ENCODE measurements at places on chromosomes 5 and 9.

DNA sequence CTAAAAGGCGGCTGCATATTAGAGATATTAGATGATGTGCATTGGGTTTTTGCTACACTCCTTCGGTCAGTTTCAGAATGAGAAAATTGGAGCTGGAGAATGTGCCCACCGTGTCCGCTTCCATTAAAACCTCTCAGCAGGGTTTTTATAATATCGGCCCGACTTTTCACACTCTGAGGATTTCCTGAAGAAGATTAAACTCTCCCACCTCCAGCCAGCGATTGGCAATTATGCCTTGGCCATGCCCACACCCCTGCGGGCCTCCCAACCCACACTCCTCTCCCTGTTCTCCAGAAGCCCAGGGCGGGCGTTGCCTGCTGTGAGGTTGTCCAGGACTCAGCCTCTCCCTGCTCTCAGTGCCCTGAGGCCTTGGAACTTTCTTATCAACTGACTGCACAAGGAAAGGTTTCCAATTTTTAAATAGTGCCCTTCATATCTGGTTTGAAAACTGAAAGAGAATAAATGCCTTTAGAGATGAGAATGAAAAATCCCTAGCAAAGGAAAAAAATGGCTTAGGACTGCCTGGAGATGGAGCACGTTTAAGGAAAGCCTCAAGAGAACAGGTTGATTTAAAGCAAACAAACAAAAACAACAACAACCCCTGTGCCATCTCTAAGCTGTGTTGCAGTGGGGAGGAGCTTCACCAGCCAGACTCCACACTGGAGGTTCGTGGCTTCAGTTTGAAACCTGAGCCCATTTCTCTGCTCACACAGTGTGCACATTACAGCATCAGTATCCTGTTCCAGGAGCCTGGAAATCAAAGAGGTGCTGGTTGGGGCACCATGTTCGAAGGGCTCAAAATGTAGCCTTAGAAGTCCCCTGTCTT, 292.9 kb downstream of the NSG2 start:
- DNase-seq: no peak

DNA sequence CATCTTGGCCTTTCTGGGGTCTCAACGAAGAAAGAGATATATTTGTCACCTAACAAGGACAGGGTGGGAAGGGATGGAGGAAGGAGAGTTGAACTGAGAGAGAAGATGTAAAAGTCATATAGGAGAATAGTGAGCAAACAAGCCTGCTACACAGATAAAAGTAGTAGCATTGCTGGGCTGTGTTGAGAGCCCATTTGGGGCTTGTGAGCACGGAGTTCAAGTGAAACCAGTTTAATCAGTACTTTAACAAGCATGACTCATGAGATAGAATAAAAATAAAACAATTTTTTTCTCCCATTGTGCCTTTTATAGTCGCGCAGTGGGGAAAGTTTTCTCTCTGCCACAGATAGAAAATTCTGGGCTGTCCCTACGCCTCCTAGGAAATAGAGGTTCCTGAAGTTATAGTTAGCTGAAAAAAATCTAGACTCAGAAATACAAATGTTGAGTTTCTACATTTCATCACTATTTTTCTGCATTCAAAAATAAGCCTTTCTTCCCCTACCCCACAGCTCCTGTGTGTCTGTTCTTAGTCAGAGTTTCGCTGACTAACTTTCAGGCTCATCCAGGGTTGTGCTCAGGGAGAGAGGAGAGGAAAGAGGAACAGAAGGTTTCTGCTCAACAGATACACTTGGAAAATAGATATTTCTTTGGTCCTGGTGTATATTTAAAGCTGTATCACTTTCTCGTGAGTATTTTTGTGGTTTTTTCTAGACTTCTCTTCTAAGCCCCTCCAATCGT, 395.8 kb upstream of the ADAMTSL1 start:
- DNase-seq: no peak

DNA sequence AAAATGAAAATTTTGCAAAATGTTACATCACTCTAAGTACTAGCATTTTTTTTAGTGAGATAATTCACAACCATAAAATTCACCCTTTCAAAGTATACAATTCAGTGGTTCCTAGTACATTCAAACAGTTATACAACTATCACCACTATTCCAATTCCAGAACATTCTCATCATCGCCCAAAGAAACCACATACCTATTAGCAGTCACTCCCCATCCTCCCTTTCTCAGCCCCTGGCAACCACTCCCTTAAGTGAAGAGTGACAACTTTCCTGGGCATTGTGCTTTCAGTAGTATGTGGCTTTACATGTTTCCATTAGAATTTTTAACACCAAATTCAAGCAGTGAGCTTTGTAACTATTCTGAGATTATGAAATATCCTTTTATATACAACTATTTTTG, 81.4 kb downstream of the RASEF start:
- no peak for DNase-seq

DNA sequence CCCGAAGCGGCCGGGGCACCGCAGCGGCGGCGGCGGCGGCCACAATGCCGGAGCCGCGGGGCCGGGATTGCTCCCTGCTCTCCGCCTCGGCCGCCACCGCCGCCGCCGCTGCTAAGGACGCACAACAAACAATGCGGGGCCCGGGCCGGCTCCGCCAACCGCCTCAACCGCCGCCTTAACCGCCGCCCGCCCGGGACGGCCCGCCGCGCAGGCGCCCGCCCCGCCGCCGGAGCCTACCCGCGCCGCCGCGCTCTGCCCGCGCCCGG, 254 bp downstream of the STRBP start:
- no peak for DNase-seq

DNA sequence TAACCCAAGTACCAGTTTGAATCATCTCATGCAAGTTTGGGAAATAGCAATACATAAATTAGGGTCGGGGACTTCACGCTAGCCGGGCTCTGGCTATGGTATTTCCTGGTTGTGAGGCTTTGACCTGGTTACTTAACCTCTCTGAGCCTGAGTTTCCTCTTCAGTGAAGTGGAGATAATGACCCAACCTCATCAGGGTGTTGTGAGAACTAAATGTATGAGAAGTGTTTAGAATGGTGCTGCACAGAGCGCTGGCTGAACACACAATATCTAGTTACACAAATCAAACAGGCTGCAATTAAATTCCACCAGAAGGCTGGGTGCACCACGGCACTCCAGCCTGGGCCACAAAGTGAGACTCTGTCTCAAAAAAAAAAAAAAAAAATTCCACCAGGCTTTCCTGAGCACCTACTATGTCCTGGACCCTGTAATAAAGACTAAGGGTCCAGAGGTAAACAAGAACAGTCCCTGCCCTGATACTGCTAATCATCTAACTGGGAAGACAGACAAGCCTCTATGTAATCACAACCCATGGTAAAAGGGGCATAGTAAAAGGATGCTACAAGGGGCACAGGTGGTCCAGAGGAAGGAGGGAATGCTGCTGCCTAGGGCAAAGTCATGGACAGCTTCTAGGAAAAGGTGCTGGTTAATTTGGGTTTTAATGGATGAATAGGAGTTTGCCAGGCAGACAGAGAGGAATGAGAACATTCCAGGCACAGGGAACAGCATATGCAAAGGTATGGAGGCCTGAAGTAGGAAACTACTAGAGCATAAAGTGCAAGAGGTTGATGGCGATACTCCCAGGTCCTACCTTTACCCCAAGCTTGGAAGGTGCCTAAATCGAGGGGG, 27.7 kb downstream of the DUSP1 start:
- DNase-seq: no peak

- no peak for DNase-seq
These were observed 15.4 kb downstream of the FAM174A start for GRCh38 chr5:100550531-100551051.

- no peak for DNase-seq
These were observed 96.7 kb upstream of the MAMDC2 start for GRCh38 chr9:69946800-69947437.

DNA sequence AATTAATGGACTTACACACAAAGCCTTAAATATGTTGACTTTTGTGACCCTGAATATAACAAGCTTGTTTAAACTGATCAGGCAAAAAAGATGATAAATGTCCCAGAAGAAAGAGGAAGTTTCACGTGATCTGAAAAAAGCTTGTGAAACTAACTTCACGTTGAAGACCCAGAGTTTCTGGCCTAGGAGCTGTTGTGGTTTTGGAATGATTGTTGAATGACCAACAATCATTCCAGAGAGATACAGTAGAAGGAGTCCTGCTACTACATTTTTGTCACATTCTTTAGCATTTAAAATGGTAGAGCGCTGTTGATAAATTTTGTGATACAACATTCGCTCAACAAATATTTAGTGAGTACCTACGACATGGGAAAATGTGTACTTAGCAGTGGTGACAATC, 143.1 kb upstream of the FBN2 start:
- no peak for DNase-seq

- DNase-seq: no peak
These were observed 104.0 kb downstream of the DOCK8 start for GRCh38 chr9:318646-319045.

DNA sequence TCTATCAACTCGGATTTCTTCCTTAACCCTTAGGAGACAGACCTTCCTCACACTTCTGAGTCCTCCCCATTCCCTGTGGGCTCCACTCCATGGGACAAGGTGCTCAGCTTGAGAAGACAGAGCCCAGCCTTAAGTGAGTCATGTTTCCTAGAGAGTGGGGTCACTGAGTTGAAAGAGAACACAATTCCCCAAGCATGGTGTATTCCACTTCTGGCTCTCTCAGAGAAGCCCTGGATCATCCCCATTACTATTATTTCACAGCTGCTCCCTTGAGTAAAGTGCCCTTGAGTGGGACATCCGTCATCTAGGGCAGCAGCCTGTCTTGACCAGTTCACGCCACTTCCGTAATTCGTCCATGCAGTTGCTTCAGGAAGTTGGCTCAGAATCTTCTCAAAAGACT, 604.8 kb downstream of the BNC2 start:
- no peak for DNase-seq

DNA sequence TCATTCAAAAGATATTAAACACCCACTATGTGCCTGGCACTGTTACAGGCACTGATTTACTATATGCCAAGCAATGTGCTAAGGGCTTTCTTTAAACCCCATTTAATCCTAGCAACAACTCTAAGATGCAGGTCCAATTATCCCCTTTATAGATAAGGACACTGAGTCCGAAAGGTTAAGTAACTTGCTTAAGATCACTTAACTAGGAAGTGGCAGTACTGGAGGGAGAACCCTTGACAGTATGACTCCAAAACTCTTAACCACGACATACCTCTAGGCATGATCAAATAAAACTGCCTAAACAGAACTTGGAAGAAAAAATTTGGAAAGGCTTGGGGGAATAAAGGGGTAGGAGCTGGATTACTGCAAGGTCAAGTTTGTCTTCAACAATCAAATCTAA, 1.7 kb downstream of the RAB14 start:
- DNase-seq: no peak

DNA sequence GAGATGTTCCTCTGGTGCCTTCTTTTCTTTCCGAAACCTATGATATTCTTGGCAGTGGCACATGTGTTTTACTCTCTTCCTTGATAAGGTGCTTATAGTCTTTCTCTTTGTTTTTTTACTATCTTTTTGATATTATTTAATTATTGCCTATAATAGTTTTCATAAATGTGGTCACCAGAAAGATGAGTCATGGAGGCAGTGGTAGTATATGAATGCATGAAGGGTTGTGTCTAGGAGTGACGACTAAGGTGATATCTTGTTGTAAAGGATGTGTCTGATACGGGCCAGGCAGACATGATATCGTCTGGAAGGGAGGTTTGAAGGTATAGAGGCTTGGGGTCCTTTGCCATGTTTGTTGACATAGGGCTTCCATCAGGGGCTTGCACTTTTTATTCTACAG, 36.8 kb downstream of the SLC44A1 start:
- DNase-seq: no peak

- no peak for DNase-seq
These were observed 46.0 kb downstream of the CNOT6 start for GRCh38 chr5:180540050-180540694.

GRCh38 chr9:115234094-115234493, 116.1 kb upstream of the TNC start:
- no peak for DNase-seq

DNA sequence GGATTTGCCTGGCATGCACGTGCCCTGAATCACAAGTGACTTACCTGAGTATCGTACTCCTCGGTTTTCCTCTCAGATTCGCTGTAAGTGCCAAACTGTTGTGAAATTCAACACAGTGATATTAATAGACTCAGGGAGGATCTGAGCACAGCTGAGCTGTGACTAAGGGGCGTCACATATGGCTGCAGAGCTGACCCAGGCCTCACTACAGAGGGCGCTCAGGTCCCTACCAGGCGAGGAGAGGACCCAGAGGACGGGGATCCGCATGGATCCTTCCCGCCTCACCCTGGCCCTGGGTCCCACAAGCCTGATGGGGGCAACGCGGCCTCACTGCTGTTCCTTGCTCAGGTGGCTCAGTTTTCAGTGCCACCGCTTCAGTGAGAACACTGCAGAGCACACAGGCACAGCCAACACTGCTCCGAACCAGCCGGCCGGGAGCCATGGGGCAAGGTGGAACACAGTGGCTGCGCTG, 20.1 kb downstream of the CLPTM1L start:
- no peak for DNase-seq

- DNase-seq: no peak
These were observed 64.9 kb upstream of the ECM2 start for GRCh38 chr9:92600462-92601261.

- no peak for DNase-seq
These were observed 3.6 kb downstream of the PTGER4 start for GRCh38 chr5:40683305-40683704.

- no peak for DNase-seq
These were observed 309.6 kb upstream of the CCNH start for GRCh38 chr5:87722286-87722685.

GRCh38 chr9:72173080-72173479, 23.8 kb downstream of the GDA start:
- no peak for DNase-seq

GRCh38 chr5:170117736-170118135, 12.0 kb downstream of the FOXI1 start:
- no peak for DNase-seq

DNA sequence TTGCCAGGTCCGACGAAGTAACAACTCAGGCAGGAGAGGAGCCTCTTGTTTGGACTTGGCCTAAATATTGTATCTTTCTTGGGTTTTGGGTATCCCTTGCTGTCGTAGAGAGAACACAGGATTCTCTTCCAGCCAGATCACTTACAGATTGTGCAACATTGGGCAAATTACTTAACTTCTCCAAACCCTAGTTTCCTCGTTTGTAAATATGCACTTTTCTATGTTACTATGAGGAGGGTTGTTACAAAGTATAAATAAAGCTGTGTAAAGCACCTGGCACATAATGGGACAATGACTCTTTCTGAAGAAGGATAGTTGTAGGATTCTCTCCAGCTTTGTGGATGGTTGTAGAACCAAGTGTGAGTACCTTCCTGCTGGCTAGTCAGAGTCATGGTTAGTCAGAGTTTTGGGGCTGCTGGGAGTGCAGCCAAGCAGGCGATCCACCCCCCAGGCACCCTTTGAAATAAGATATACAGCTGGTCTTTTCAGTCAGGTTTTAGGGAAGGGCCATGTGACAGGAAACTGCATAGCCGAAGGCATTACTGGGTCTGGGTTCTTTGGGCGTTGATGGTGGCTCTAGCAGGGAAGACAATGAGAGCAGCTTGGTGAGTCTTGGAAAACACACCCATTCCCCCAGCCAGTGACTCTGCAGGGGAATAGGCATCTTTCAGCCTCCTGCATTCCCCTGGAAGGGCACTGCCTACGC, 49.9 kb upstream of the GDNF start:
- no peak for DNase-seq
